Left lobe of liver (tissue), 2 donors: ENCODE measurements at places on chromosomes 7 and 10. TPM values are rescaled to one million over a fixed set of nuclear protein-coding genes. Genes with fewer than 3 reads are reported as not detected.

The ASAH2 gene
- 2.5 TPM for total RNA-seq

DNA sequence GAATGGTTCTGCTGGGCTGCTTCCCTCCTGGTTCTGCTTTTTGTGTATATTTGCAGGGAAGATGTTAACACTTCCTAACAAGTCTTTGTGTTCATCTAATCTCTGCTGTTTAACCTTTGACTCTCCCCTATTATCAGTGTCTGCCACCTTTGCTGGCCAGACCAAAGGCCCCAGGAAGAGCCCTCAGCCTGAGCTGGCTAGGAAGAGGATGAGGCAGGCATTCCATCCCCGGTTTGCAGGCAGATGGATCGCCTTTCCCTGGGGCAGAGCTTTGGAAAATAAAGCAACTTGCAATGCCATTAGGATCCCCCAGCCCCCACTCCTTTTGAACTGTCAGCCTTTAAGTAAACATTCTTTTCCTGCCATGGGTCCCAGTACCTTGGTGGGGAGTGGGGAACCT is 19.0 kb downstream of the DPCD start:
- DNase-seq: no peak

- no peak for DNase-seq
Observed at GRCh38 chr10:79130846-79131245, 62.1 kb downstream of the ZMIZ1 start.

The SOSTDC1 gene
- not detected for total RNA-seq

- no peak for DNase-seq
Observed at GRCh38 chr7:137774793-137775201, 72.0 kb downstream of the DGKI start.

DNA sequence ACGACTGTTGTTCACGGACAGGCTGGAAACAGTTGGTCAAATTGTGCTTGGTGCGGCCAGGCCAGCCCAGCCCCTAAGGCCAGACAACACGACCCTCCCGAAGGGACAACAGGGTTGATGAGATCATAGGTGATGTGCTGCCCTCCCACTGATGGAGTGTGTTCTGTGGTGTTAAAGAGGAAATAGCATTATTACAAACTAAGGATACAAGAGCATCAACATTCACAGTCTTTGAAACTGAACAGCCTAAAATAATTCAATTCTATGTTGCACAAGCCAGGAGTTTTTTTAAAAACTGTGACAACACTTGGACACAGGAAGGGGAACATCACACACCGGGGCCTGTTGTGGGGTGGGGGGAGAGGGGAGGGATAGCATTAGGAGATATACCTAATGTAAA is 87.6 kb downstream of the FAM53B start:
- DNase-seq: no peak

DNA sequence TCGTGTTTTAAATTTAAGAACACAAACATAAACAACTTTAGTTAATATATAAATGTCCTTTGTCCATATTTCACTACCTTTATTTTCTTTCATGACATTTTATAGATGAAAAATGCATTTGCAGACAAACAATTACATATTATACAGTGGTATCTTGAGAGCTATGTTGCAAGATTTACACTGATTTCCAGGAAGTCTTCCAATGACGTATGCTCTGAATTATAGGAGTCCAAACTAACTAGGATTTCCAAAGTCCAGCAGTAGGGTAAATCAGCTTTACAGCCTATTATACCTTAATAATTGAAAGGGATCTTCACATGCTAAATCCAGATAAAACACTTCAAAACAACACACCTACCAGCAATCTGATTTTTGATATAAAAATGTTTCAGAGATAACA is 69.4 kb downstream of the HYCC1 start:
- no peak for DNase-seq

The SMKR1 gene
- not detected for total RNA-seq

- DNase-seq: no peak
Observed at GRCh38 chr10:72875250-72876055, 18.1 kb upstream of the OIT3 start.

- DNase-seq: no peak
Observed at GRCh38 chr10:114915294-114915693, 22.7 kb upstream of the TRUB1 start.

The APBB1IP gene
- total RNA-seq: 16.1 TPM

DNA sequence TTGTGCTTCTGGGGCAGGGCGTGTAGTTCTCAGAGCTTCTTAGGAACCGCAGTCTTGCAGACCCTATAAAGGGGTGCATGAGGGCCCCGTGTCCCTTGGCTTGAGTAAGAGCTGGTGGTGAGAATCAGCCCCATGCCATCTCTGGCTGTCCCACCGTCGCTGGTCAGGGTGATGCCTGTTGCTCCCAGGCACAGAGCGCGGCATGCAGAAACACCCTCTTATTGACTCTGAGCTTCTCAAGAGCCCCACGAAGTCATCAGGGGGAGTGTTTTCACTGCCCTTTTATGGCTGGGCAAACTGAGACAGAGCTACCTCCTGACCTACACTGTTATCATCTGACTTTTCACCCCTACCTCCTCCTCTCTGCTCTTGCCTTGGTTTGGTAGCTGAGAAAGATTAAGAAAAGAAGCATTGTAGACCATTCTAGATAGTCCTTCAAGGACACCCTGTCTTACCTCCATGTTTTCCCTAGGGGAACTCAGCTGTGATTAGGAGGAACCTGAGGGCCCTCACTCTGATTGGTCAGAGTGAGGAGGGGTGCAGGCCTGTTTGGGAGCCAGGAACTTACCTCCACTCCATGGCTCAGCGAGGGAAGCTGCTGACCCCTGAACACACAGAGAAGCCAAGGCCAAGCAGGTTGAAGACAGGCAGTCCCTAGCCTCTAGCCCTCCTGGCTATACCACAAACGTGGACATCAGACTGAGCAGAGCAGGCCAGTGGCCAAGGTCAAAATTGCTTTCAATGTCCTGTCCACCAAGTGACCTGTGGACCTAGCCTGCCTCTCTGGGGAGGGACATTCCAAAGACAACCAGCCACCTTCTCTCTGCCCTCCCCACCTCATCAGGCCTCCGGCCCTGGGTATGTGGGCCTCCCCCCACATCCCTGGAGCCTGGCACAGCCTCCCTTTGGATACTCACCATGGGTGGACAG is 17.6 kb downstream of the UNC5B start:
- no peak for DNase-seq

The LARP4B gene
- 37.1 TPM for total RNA-seq

The AP3M1 gene
- 14.6 TPM for total RNA-seq
